ENCODE measurements at places on chromosomes 3 and 15.

DNA sequence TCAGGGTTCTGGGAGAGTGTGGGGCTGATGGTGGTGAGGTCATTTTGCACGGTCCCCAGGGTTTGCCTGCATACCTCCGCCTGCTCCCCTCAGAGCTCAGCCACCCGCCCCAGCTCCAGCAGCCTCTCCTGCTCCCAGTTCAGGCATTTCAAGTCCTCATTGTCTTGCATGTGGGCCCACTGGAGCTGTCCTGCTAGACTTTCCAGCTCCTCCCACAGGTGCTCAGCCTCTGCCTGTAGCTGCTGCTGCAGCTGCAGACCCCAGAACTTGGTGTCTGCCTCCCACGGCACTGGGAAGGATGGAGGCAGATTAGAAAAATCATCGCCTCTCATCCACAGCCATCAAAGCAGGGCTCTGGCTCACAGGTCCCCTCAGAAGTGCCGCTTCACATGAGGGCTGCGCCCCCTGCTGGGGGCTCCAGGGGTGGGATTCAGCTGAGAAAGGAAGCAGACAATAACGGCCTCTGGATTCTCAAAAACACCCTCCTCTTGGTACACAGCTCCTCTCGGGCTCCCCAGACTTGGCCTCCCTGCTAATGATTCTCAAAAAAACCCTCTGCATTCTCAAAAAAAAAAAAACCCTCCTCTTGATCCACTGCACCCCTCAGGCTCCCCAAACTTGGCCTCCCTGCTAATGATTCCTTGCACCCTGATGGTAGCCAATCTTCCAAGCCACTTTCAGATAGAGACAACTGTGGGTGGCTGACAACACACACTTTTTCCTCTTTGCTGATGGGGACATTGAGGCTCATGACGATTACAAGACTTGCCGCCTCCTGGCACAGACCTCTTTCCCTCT is 89.3 kb upstream of the C2CD4B start:
- peak; percentile 31 for DNase-seq

- peak; percentile 3 for DNase-seq
These were observed 835 bp downstream of the SEMA5B start for GRCh38 chr3:123026565-123027291.

- no peak for DNase-seq
These were observed 265.2 kb upstream of the TLE3 start for GRCh38 chr15:70362886-70363285.

GRCh38 chr3:179962629-179963387 is 73.9 kb downstream of the PEX5L start:
- no peak for DNase-seq

- DNase-seq = no peak
These were observed 3.8 kb downstream of the SGO1 start for GRCh38 chr3:20182206-20182605.

DNA sequence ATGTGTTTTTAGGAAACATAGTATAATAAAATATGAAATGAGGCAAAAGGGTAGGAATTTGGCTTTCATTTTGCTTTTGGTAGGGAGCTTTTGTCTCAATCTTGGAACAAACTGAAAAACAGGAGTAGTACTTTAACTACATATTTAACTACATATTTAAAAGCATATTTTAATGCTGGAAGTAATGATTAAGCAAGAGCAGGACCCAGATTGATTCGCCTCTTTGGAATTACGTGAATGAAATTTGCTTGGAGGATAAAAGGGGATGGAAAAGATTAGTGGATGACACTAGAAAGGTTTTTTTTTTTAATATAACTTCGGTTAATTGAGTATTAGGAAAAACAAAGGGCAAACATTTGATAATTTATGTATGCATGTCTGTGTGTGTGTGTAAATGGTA is 11.2 kb upstream of the TMEM212 start:
- no peak for DNase-seq

GRCh38 chr15:25684521-25685431 is 178.4 kb downstream of the ATP10A start:
- no peak for DNase-seq

DNA sequence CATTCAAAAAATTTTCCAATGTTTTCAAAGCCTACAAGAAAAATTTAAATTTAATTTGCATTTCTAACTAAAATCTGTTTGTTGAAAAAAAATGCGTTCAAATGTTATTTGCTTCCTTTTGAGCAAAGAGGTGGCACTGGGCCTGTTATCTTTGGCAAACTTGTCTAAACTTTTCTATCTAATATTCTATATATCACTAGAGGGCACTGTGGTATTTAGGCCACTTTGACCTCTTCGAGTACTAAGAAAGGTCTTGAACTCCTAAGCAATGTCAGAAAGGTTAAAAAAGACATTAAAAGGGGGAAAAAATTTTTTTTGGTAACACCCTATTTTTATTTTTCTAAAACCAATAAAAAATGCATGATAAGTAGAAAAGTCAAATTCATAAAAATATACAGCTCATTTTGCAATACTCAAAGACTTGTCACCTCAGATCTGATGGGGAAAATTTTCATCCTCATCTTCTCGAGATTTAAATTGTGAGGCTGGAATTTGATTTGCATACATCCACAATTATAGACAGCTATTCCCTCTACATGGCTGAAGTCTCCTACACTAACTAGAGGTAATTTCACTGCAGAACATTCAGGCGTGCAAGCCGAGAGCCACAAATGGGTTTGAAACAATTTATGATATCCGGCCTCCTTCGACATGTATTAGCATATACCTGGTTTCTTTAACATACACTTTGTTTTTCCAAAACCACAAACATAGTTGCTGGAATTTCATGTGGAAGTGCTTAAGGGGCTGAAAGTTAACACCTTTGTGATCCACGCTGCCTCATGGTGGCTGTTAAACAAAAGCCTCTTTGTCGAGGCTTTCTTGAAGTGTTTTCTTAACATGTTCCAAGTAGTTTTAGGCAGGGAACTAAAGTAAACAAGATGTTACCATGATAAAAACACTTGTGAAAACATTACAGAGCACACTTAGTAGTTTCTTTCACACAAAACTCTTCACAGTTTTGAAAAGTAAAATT is 576.4 kb downstream of the FOXP1 start:
- peak; percentile 58 for DNase-seq

- DNase-seq = no peak
These were observed 360.2 kb downstream of the MAGI1 start for GRCh38 chr3:65678516-65678915.

DNA sequence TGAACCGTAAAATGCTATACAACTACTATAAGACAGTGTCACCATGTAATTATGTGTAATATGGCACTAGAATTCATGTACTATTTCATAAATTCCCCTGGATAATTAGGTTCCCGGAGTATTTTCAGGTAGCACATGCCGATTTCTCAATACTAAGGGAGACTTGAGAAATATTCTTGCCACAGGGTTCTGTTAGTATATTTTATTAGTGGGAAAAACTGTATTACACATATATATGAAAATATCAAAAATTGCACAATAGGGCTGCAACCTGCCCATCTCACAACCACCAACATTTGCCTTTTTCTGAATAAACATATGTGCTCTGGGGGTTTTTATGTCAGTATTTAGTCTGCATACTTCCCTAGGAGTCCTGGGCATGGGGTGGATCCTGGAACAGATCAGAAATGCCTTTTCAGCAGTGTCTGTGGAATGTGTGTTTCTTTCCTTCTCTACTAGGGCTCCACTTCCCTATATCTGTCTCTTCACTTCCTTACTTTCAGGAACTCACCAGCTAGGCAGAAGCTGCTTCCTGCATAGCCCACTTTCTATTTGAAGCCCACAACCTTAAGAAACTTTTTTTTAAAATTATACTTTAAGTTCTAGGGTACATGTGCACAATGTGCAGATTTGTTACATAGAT is 87.5 kb downstream of the RPL39L start:
- DNase-seq = no peak

- DNase-seq = no peak
These were observed 96.2 kb downstream of the ALDH1A2 start for GRCh38 chr15:57969355-57969754.

GRCh38 chr15:73800662-73801345 is 47.7 kb upstream of the INSYN1 start:
- DNase-seq = no peak
